Kidney epithelial cell (primary cell): ENCODE measurements at places on chromosomes 7 and 10. TPM values are rescaled to one million over a fixed set of nuclear protein-coding genes. Genes with fewer than 3 reads are reported as not detected.
A peak's percentile ranks its signal among the peaks of the same experiment; 100 is the strongest.

DNA sequence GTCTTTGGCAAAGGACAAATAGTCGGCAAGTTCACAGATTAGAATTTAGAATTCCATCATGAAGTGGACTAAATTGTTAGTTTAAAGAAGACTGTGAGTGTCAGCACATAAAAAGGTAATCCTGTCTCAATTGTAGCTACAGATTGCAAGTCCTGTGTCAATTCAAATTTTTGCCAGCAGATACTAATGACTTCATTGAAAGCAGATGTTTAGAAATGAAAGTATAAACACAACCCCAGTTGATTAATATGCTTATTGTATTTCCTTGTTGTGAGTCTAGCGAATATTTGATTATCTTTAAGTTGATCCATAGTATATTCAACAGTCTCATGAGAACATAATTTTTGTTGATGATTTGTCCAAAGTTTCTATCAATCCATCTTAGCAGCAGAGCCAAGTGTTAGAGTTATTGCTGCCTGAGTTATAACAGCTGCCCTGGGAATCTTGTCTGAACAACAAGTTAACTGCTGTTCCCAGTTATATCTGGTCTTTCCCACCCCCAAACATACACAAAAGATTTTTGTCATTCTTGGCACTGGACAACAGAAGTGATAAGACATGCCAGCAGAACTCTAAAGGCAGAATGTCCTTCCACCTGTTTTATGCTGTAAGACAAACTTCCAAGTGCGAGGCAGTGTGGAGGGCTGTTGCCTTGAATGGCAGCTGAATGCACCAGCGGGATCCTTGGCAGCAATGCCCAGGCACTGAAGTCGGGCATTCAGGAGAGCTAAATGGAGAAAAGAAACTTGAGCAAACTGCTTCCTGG is 21.3 kb upstream of the HERPUD2 start:
- no peak for DNase-seq

GRCh38 chr7:100819586-100819985 is 7.7 kb downstream of the EPHB4 start:
- DNase-seq: no peak

Gene COL13A1
- 0.41 and 1.7 TPM in 2 replicates for total RNA-seq

- no peak for DNase-seq
These were observed 201.6 kb upstream of the LRRN3 start for GRCh38 chr7:110889335-110889734.

Gene SLC16A9
- 10.0 and 10.4 TPM in 2 replicates for total RNA-seq

Gene SEMA3D
- total RNA-seq: 0.50 and 0.62 TPM in 2 replicates

DNA sequence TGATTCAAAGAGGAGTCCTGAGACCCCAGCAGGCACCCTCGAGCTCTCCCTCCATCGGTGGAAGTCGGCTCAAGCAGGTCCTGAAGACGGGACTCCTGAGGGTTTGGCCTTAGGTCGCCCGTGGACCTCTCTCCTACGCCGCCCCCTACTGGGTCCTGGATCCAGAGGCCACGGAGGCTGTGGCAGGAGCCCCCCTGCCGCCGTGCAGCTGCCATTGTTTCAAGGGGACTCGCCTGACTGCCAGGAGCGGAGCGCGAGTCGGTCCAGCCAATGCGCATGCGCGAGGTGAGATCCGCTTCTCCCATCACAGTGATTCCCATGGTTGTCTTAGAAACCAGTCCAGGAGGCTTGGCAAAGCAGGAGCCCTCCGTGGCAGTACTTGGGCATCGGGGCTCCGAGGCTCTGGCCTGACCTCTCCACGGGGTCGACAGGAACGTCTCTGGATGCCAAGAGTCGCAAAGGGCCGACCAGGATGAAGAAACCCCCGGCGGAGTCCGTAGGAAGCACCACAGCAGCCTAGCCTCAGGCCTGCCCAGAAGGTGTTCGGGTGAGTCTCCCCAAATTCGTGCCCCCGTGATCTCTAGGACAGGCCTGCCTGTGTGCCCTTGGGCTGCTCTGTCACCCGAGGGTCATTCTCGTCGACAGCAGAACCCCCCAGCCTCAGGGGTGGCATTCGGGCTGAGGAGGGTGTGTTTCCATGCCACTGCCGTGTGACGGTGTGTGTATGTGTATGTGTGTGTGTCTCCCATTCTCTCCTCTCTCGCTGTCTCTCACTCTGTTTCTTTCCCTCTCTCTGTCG is 322.3 kb downstream of the ZNF716 start:
- no peak for DNase-seq

DNA sequence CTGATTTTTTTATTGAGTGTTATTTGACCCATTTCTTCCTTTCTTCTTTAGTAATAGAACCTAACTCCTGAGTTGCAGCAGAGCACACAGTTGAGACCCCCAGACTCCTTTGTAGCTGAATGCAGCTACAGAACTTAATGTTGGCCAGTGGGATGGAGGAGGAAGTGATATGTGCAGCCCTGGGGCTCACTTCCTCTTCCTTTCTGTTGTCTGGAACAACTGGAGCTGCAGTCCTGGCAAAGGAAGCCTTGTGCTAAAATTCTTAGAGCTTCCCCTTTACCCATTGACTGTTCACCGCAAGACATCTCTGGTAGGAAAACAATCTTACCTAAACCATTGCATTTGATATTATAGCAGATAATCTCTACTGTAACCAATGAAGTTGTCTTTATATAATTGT is 86.6 kb downstream of the ITGB8 start:
- DNase-seq: no peak

DNA sequence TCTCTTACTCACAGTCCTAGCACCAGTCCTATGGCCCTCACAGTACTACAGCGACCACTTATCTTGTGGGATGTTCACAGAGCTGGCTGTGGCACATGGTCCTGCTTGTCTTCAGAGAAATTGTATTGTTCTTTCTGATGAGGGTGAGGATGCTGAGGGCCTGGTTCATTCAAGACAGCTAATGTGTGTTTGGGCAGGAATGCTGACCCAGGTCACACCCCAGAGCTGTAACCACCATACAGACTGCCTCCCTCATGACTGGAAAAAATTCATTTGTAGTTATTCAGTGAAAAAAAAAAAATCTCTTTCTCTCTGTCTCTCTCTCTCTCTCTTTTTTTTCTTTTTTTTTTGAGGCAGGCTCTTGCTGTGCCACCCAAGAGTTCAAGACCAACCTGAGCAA is 83.5 kb downstream of the KLF6 start:
- no peak for DNase-seq

DNA sequence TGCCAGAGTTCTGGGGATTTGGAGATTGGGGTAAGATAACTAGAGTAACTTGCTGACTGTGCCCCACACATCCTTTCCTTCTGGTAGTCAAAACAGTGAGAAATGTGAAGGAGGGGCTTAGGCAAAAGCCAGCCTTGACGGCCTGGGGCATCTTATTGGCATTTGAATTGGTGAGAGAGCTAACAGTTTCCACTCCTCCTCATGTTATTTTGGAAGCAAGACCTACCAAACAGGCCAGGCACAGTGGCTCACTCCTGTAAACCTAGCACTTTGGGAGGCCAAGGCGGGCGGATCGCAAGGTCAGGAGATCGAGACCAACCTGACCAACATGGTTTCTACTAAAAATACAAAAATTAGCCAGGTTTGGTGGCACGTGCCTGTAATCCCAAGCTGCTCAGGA is 596.6 kb downstream of the GRM8 start:
- DNase-seq: no peak

- no peak for DNase-seq
These were observed 299.9 kb downstream of the AUTS2 start for GRCh38 chr7:69898189-69898588.

- peak; percentile 35 for DNase-seq
These were observed 217.2 kb downstream of the PCLO start for GRCh38 chr7:82945480-82945879.

GRCh38 chr10:90986870-90987269 is 66.0 kb upstream of the ANKRD1 start:
- DNase-seq: no peak

DNA sequence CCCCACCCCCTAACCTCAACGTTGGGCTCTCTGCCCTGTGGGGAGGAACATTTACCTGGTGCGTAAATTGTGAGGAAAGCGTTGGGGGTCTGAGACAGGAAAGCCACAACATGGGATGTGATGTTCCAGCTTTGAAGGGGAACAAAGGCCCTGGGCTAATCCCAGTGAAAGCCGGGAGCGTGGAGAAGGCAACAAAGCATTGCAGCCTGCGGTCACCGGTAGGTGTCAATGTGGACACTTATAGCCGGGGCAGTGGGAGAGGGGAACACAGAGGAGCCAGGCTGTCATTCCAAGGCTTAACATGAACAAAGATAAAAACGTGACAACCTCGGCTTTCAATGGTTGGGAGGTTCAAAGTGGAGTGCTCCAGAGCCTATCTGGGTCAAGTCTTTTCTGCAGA is 12.7 kb downstream of the PTF1A start:
- no peak for DNase-seq

DNA sequence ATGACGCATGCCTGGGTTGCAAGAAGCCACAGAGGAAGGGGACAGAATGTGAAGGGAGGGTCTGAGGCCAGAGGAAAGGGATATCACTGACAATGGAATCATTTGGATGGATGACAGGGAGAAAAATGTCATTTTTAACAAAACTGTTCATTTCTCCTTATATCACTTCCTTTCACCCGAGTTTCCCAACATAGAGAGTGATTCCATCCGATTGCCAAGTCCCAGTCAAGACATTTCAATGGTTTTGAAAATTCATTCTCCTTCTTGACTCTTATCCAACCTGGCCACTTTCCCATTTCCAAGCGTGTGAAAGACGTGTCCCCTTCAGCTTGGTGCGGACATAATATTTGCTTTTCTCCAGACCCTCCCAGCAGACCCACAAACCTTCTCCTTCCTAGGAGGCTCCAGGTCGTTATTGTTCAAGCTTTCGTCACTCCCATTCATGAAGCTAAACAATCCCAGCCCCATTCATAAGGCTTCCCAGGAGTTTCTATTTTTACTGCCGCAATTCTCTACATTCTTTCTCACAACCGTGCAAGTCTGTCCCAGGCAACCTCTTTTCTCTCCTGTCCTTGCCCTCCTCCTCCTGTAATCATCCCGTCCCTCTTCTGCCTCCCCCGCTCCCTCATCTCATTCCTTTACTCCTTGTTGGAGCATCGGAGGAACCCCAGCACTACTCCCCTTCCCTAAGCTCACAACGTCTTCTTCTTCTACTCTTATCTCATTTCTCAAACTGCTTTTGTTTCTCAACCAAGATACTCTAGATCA is 301.3 kb upstream of the KLF6 start:
- DNase-seq: no peak

Gene USP6NL
- total RNA-seq: 20.3 and 21.2 TPM in 2 replicates

Gene C1QL3
- 0.41 and 0.96 TPM in 2 replicates for total RNA-seq

DNA sequence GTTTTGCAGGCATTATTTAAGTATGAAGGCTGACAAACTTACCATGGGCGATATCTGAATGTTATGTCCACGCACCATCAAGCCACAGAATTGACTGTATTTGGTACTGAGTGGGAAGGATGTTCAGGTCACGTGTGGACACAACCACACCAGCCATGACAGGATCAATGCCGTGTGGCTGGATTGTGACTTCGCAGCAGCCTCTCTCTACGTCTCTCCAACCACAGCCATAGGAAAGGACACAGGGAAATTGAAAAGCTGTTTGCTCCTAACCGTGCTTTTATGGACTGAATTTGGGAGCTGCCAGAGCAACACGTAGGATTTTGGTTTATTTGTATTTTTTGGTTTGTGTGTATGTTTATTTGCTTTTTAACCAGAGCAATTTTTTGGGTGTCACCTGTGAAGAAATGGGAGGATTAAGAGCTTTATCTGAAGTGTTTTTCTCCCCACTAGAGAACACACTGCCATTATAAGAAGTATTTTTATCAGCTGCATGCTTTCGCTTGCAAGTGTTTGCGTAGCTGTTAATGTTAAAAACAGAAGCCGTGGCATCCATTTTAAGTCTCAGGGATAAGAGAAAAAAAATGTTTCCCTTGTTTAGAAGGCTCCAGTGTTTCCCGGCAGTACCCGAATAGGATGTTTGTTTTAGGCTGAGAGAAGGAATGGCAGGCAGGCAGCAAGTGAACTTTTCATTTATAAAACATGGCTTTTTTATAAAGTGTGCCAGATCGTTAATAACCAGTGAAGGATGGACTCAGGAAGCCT is 401.1 kb upstream of the NFE2L3 start:
- no peak for DNase-seq

Gene ADARB2
- total RNA-seq: 0.08 and 0.34 TPM in 2 replicates
